ENCODE measurements at places on chromosomes 1 and 21.
A peak's percentile ranks its signal among the peaks of the same experiment; 100 is the strongest.

DNA sequence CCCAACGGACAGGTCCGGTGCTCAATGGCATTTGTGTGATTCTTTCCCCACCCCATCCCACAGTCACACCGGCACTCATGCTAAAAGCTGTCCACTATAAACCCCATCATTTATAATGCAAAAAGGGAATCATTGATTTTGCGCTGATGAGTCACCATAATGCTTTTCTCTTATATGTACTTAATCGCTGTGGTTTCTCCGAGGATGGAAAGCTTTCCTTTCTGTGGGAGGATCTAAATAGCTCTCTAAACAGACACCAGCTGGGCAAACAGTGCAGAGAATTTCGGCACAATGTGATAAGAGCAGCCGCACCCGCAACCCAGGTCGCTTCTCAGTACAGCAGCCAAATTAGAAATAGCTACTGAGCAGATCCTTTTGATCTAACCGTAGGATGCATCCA lies 85.6 kb downstream of the SETD4 start:
- DNase-seq, result no peak

GRCh38 chr1:187384504-187384903 lies 555.8 kb downstream of the PLA2G4A start:
- DNase-seq, result no peak

DNA sequence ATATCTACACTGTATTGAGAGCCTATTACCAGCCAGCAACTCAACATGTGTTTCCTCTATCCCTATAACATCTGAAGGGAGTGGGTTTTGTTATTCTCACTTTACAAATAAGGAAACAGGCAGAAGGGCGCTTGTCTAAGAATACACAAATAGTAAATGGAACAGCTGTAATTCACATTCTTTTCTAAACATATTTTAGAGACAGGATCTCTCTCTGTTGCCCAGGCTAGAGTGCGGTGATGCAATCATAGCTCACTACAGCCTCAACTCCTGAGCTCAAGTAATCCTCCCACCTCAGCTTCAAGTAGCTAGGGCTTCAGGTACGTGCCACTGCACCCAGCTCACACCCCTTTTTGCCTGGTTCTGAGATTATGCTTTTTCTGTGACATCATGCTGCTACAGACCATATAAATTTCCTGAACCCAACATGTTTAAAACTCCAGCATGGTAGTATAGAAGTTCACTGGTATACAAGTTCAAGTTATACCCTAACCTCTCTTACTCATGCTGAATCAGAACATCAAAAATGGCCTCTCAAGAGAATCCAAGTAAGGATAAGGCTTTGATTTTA lies 8.6 kb upstream of the TACSTD2 start:
- DNase-seq, result no peak

GRCh38 chr1:25641931-25642573 lies 25.5 kb downstream of the MAN1C1 start:
- peak; percentile 12 for DNase-seq

GRCh38 chr1:182682406-182682805 lies 2.0 kb downstream of the RGS8 start:
- no peak for DNase-seq

DNA sequence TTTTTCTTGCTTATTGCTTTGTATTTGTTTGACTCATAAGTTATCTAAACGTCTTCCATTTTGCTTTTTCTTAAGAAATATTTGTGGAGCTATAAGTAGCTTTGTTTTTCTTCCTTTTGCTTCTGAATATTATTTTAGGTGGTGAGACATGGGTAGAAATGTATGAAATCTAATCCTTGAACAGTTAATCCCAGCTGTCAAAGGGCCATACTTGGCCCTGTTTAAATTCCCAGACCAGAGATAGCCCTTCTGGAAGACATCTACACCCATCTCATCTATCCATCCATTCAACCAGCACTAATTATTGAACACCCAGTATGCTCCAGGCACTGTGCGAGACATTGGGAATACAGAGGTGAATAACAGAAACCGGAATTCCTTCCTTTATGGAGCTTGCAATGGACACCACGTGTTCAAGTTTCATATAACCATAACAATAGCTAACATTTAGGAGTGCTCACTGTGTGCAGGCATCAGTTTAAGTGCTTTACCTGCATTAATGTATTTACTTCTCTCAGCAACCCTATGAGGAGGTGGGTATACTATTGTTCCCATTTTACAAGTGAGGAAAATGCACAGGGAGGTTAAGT lies 8.7 kb downstream of the TACSTD2 start:
- no peak for DNase-seq

DNA sequence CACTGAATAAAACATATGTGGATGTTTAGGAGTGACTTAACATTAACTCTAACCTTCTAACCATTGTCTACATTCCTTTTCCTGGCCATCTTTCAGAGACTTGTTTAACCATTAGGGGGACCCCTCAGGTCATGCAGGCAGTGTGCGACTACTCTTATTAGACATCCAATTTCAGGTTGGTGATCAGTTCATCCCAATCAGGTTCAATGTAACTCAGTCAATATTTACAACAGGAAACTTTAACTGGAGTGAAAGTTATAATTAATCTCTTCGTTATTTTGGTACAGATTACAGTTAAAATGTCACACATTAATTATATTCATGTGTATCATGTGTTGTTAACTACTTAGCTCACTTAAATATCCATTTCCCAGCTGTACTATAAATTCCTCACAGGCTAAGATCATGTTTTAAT lies 68.8 kb upstream of the RGS1 start:
- DNase-seq, result no peak

DNA sequence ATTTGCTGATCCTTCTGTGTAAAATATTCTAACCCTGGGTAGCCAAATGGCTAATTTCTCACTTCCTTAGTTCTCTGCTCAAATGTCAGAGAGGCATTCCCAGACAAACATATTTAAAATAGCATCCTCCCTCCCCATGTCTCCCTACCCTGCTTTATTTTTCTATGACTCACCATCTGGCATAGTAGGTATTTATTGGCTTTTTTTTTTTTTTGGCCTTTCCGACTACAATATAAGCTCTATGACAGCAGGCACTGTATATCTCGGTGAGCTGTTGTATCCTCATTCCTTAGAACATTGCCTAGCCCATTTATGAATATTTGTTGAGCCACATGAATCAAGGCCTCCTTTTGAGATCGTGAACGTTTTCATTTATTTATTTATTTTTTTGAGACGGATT lies 1.5 kb upstream of the NEK7 start:
- no peak for DNase-seq

- DNase-seq, result no peak
These were observed 94.8 kb downstream of the EBNA1BP2 start for GRCh38 chr1:43077273-43077672.

- no peak for DNase-seq
These were observed 74.5 kb downstream of the CLIC6 start for GRCh38 chr21:34743285-34743684.

DNA sequence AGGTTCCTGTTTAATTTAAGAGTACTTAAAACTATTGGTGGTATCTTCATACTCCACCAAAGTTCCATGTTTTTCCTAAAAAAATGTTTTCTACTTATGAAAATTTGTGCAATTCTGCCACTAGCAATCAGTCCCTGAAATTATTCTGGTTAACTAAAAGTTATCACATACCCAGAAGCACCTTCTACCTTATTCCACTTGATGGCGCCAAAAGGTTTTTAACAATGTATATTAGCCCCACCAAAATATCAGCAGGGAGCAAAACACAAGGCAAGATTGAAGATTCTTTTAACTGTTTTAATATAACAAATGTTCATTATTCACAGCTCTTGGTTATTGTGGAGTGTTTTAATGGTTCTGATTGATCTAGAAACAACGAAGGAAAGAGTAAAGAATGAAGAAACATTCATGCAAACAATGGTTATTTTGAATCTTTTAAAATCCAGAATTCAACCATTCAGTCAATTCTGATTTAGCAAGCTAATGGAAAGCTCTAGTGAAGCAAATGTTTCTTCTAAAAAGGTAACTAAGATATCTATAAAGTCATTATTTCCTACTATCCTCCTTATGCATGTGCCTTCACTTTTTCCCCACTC lies 67.2 kb downstream of the TTLL7 start:
- DNase-seq, result no peak

DNA sequence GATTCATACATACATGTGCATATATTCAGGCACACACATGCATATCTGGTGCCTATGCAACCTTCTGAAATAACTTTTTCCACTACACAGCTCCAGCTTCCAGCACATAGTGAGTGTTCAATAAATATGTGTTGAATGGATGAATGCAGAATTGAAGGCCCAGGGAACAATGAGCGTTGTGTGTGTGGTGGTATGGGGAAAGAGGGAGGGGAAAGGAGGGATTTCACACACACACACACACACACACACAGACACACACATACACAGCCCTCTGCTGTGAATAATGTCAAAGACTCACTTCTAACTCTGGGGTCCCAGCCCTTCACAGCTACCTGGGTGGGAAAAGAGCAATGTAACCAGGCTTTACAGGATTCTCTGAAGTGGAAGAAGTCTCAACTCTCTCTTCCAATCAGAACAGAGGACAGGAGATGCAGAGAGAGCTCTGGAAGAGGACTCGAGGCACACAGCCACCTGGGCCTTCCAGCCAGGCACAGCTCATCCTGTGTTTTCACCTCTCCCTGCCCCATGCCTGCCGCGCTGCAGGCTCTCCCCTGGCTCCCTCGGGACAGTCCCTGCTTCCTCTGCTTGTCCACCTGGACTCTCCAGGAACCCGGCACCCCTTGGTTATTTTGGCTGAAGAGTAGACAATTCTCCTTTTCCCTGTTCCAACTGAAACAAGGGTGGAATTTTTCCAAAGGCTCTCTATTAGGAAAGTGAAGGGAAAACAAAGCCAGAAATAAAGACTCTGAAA lies 5.4 kb upstream of the IGSF8 start:
- DNase-seq, result no peak

- DNase-seq, result no peak
These were observed 4.6 kb upstream of the ZNF678 start for GRCh38 chr1:227558732-227559262.

- DNase-seq, result no peak
These were observed 117.4 kb downstream of the MAGI3 start for GRCh38 chr1:113507552-113508214.

DNA sequence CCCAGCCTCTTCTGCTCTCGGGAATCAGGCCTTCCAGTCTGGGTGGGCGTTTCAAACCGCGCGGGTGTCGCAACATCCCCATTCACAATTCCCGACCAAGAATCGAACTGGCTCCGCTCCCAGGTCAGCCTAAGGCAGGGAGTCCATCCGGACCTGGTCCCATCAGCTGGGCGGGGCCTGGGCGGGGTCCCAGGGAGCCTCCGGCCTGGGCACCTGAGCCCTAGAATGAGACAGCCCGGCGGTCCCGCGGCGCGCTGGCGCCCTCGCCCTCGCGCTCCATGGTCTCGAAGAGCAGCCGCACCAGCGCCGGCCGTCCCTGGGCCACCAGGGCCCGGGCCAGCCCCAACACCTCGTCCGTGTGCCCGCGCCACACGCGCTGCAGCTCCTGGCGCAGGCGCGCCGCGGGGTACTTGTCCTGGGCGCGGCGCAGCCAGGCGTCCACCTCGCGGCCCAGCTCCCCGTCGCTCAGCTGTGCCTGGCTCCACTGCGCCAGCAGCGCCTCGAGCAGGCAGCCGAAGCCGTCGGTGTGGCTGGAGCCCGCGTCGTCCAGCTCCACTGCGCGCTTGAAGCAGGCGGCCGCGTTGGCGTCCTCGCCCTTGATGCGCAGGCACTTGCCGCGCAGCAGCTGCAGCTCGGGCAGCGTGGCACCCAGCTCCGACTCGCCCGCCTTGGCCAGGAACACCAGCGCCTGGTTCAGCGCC lies 16.9 kb upstream of the PARS2 start:
- no peak for DNase-seq

DNA sequence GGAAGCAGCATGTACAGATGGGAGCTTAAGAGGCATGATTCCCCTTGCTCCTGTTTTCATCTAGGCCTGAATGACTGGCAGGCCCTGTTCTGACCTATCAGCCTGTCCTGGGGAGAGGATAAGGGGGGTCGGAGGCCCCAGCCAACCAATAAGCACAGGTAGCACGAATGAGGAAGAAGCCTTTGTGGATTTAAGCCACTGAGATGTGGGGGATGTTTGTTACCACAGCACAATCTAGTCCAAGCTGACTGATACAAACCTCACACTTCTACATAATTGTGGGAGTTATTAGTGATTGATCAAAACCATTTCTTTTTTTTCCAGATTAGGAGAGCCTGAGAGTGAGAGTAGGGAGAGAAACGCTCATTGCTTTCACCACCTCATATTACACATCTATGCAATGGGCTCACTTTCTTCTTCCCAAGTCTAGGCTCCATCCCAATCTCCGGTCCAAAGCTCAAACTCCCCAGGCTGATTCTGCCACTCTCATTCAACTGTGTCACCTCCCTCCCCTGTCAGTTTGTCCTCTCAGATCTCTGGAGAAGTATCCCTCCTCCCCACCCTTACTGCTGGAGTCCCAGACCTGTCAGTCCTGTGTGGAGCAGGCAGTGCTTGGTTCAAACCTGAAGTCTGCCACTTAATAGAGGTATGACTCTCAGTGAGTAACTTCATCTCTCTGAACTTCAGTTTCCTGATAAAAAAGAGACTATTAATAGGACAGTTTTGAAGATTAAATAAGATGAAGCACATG lies 220.5 kb downstream of the PTPRU start:
- no peak for DNase-seq

DNA sequence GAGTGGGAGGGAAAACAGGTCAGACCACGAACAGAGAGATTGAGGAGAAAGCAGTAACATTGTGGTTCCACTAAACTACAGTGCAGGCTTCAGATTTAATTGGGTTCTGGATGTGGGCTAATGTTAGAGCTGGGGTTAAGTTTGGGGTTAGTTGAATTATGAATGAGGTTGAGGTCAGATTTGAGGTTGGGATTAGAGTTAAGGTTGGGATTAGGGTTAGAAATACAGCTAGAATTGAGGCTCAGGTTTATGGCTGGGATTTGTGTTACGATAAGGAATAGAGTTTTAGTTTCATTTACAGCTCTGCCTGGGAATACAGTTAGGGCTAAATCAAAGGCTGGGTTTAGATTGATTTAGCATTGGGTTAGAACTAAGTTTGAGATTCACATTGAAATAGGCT lies 1.8 kb upstream of the VSIG8 start:
- no peak for DNase-seq

DNA sequence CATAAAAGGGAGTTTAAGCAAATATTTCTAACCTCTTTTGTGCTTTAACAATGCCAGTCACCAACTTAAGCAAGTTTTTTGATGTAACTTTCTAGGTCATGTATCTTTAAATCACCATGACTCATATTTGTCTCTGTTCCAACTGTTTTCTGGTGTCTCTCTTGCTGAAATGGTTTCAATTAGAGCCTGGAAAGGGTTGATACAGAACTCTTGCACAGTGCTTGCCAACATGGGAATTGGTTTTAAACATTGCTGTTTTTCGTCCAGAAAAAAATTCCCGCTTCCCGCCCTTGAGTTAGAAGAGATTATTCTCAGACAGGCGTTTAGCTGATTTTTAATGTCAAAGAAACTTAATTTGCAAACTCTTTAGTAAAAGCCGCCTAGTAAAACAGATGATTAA lies 46.4 kb upstream of the SLC22A15 start:
- no peak for DNase-seq

DNA sequence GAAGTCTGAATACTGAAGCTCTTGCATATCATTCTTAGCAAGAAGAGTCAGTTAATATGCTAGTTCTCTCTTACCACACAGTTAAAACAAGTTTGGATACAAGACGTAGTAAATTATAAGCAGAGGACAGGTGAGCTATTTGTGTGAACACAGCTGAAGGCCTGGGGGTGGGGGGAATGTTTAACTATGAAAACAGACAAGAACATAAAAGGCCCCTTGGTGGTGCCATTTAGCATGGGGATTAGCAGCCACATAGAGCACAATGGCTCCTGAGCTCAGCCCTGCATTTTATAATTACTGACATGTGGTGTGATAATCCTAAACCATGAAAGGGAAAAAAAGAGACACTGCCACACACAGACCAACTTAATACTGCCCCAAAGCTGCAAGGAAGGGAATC lies 94.8 kb downstream of the TGFBR3 start:
- no peak for DNase-seq

GRCh38 chr21:21818898-21819297 lies 820.7 kb downstream of the NCAM2 start:
- DNase-seq, result no peak
